ENCODE measurements at places on chromosomes 5 and 9.
A peak's percentile ranks its signal among the peaks of the same experiment; 100 is the strongest.

DNA sequence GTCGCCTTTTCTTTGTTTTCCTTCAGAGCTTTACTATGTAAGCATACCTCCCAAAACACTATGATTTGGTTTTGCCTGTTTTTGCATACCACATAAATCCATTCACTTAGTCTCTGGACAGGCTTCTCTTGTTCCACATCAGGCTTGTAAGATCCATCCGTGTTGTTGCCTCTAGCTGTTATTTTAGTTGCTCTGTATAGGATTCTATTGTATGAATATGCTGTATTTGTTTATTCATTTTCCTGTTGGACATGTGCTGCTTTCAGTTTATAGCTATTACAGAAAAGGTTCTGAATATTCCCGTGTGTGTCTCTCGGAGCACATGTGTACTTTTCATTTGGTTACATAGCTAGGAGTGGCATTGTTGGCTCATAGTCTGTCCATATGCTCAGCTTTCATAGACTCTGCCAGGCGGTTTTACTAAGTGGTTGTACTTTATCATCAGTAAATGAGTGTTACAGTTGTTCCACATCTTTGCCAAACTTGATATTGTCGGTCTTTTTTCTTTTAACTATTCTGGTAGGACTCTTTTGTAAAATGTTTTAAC lies 41.8 kb downstream of the NUP214 start:
- DNase-seq: no peak

DNA sequence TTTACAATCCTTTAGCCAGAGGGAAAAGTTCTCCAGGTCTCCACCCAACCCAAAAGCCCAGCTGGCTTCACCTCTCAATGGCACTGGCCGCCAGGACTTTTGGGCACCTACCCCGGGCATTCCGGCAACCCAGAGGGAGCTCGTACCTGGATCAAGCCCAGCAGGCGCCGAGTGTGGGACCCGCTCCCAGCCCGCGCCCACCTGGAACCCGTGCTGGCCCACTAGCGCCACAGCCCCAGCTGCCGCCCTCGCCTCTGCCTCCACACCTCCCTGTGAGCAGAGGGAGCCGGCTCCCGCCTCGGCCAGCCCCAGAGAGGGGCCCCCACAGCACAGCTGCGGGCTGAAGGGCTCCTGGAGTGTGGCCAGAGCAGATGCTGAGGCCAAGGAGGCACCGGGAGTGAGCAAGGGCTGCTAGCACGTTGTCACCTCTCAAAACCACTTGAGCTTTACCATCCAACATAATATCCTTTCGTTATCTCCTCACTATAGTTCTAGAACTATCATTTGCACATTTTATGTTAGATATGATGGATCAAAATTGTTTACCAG lies 69.7 kb downstream of the GCNT1 start:
- no peak for DNase-seq

DNA sequence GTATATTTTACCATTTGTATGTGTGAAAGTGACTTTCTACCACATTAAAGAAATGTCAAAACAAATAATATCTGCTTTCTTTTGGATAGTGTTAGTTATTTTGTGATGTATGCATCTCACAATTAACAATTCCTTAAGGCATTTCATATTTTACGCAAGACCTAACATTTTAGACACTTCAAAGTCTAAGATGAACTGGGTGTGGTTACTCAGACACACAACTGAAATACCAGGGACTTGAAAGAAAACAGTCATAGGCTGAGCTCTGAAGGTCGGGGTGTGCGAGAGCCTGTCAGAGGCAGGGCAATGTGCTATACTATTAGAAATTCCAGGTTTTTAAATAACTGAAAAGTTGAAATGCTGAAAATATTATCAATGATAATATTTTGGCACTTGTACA lies 44.5 kb upstream of the ZNF622 start:
- DNase-seq: no peak

DNA sequence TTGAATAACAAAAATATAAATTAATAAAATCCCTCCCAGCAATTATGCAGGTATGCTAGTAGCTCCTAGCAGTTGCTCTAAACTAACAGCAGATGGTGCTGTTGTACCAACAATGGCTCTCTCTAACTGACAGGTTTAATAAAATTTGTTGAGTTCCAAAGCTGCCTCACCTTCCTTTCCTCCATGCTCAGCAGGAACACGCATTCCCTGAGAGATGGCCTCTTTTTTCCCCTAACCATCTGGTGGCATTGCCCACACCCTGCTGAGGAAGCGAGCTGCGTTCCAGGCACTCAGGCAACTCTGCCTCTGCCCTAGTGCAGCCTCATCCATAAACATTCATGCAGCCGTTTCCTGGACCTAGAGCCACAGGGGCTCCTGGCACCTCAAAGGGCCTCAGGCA lies 106.2 kb downstream of the KLHL3 start:
- DNase-seq: no peak

DNA sequence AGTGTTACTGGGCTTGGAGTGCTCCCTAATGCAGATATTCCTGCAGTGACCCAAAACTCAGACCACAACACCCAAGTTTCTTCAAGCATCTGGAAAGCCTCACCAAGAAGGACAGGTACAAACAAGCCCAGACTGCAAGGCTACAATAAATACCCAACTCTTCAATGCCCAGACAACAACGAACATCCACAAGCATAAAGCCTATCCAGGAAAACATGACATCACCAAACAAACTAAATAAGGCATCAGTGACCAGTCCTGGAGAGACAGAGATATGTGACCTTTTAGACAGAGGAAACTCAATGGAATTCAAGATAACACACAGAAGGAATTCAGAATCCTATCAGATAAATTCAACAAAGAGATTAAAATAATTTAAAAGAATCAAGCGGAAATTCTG lies 605.6 kb downstream of the PDE4D start:
- no peak for DNase-seq

- no peak for DNase-seq
These were observed 8.9 kb upstream of the RAB14 start for GRCh38 chr9:121210536-121210935.

- no peak for DNase-seq
These were observed 69.2 kb upstream of the S1PR3 start for GRCh38 chr9:88922091-88922490.

- no peak for DNase-seq
These were observed 47.7 kb upstream of the STK32A start for GRCh38 chr5:147187099-147187540.

DNA sequence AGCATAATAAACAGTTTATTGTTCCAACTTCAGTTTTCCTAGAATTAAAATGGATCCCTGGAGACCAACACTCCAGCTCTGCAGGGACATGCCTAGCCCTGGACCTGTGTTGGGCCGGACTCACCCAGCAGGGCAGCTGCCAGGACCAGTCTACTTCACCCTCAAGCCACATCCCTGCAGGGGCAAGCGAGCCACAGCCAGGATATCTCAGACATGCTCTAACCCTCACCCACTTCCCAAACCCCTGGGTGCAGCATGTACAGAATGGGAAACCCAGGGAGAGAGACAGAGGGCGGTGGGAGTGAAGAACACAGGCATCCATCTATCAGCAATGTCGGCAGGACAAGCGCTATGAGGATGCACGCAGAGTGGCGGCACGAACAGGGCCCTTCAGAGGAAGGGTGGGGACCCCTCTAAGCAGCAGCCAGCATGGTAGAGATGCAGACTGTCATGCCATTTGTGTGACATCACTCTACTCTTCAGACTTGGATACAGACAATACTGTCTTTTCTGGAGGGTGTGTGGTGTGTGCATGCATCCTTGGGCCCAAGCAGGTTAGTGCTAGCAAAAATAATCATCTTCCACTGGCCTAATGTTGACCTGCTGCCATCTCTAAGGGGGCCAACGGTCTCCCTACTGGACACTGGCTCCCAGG lies 83.1 kb downstream of the SEMA4D start:
- no peak for DNase-seq

- no peak for DNase-seq
These were observed 287.8 kb downstream of the EBF1 start for GRCh38 chr5:158811921-158812320.

DNA sequence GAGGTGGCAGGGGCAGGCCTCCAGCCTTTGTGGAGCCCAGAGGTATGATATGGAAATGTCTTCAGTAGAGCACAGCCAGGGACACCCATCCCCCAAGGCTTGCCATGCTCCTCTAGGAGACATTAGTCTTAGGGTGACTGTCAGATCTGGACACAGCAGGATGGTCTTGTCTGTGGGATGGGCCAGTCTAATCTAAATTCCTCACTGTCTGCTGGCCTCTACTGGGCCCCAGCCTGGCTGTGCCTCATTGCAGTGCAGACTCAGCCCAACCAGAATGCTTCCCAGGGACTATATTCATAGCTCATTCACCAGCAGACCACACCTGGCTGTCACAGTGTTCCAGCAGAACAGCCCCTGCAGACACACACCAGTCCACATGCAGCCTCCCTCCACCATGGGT lies 129.5 kb upstream of the MRPS30 start:
- no peak for DNase-seq

DNA sequence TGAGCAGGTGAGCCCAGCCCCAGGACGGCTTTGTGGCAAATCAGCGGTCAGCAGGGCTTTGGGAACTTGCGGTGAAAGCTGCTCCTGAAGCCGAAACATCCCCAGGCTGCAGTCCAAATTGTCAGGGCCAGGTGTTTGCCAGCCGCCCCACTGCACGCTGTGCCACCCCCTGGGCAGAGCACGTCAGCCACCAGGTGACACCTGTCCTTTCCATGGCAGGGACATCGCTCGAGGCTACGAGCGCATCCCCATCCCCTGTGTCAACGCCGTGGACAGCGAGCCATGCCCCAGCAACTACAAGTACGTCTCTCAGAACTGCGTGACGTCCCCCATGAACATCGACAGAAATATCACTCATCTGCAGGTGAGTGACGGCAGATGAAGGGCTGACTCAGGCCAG lies 64.4 kb upstream of the CACNA1B start:
- DNase-seq: no peak

GRCh38 chr9:3874449-3875360 lies 348.9 kb upstream of the RFX3 start:
- DNase-seq: no peak

GRCh38 chr5:55062039-55062779 lies 38.2 kb downstream of the GZMK start:
- DNase-seq: no peak

DNA sequence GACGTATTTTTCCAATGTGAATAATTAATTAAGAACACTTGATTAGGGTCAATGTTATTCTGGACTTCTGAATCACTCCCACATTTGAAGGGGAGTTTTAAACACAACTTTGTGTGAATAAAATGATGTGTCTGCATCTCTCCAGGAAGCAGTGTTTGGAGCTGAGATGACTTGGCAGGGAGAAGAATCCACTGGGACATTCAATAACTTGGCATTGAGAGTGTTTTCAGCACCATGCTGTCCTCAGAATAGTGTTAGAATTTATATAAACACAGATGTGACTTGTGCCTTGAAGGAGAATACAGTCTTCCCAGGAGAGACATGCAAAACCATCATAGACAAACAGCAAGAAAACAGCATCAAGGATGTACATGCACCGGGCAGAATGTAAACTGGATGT lies 32.7 kb upstream of the KCNMB1 start:
- DNase-seq: no peak

DNA sequence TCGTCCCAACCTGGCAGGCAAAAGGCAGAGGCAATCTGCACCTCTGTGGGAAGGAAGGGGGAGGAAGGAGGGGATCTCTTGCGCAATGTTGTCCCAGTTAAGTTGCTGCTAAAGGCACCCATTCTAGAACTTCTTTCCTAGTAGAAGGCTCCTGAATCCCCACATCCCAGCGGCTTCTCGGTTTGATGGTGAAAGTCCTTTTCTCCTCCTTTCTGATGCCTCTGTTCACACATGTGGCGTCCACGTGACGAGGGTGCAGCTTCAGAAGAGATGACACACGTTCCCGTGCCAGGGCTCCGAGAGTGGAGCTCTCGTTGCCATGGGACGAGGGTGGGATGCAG lies 96.9 kb upstream of the FCN2 start:
- no peak for DNase-seq

GRCh38 chr5:127086589-127086988 lies 13.3 kb upstream of the C5orf63 start:
- no peak for DNase-seq

GRCh38 chr5:96709152-96709821 lies 47.1 kb downstream of the CAST start:
- no peak for DNase-seq

DNA sequence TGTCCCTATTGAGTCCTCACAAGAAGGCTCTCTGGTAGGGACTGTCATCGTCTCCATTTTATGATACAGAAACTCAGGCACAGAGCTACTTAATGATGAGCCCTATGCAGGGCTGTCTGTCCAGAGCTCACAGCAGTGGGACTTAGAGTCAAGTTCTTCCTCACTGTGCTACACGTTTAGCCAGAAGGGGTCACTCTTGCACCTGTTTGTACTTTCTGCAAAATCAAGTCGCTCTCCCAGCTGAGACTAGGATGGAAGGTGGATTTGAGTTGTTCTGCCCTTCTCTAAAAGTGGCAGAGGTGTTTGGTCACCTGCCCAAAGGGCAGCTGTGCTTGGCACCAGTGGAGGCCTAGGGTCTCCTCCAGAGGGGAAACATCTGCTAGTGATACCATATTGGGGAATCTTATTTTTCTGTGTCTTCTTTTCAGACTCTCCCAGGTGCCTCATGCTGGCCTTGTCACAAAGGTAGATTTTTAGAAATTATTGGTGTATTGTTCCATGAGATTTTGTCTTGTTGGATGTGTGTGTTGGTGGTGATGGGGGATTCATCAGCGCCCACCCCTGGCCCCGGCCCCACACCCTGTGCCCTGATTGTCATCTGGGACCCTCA lies 104.2 kb downstream of the PPARGC1B start:
- peak; percentile 29 for DNase-seq

DNA sequence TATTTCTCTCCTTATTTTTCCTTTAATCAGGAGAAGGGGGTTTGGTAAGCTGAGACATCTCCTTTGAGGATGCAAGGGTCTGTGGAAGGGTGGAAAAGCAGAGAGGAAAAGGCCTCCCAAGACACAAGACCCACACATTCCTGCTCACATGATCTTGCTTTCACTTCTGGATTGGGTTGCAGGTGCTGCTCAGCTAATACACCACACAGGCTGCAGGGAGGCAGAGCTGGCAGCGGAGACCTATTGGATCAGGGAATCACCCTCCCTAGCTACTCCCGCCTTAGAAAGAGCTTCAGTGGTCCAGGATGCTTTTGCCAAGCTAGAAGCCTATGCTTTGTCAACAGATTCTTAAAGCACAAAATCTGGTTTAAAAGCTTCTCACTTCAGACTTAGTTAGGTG lies 87.6 kb upstream of the IL33 start:
- DNase-seq: no peak

DNA sequence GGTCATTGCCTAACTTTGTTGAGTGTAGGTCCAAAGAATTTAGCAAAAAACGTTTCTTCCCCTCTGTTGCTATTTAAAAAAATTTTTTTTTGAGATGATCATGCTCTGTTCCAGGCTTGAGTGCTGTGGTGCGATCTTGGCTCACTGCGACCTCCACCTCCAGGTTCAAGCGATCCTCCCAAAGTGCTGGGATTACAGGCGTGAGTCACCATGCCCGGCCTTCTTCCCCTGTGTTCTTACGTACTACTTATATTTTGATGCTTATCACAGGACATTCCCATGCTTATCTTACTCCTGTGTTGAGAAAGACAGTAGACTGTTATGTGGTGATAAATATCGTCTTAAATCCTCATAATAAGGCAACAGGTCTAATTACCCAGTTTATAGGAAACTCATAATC lies 2.5 kb downstream of the ACER2 start:
- no peak for DNase-seq

All from T-helper 17 cell (primary cell).